Lung (tissue), 17 donors: ENCODE measurements at places on chromosomes 6 and 20.

DNA sequence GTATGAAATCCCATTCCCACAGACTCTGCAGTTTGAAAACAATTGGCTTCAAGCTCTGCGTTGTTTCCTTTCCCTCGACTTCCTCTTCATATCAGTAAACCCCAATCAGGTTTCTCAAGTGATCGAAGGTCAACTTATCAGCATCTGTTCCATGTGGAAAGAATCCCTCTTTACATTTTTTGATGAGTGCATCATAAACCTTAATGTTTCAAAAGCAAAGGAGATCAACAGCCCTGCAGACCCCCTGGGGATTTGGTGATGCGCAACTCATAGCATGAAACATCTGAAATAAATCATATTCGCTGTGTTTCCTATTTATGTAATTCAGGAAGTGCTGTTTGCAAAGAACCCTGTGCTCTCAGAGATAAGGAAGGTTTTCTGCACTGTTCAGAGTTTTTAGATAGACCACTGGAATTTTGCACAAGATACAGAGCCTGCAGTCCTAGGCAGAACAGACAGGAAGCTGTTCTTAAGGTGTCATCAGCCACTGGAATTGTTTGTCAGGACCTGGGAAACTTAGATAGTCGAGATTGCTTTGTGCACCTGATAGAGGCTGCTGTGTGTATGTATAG, 216.0 kb downstream of the HIVEP2 start:
- peak; percentile 47 for DNase-seq

DNA sequence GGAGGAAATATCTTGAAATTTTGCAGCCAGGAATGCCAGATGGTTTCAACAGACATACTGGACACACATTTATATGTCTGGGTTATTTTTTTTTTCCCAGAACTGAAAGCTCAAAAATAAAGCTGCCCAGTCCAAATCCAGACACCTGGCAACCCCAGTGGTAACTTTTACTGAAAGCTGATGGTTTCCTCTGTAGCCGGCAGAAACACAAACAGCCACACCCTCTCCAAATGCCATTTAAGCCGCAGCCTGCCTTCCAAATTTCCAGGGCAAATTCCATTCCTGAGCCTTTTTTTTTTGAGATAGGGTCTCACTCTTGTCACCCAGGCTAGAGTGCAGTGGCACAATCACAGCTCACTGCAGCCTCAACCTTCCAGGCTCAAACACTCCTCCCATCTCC, 6.5 kb upstream of the PREX1 start:
- DNase-seq, result no peak

GRCh38 chr6:35148167-35148741, 7.1 kb upstream of the TCP11 start:
- DNase-seq, result peak; percentile 63

DNA sequence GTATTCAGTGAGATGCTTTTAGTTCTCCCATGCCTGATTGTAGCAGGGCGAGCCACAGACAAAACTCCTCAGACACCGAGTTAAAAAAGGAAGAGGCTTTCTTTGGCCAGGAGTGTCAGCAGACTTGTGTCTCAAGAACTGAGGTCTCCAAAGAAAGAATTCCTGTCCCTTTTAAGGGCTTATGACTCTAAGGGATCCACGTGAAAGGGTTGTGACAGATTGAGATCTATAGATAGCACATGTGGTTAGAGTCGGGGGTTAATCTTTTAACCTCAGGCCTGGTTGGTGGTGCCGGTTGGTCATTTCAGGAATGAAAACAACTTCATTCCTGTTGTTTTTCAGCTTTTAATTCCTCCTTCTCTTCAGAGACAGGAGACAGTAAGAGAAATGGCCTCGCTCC, 168.8 kb upstream of the GRIK2 start:
- no peak for DNase-seq

DNA sequence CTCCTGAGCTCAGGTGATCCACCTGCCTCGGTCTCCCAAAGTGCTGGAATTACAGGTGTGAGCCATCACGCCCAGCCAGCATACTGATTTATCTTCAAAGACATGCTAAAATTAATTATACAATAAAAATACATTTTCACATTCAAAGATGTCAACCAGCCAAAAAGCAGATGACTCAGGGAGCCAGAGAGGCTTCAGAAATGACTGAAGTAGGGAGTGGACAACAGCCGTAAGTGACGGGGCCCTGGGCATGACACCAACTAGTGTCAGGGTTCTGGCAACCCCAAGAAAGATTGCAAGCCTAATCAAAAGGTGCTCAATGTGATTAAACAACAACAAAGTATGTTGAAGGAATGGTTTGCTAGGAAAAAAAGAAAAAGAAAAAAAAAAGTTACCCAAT, 28.4 kb downstream of the GPLD1 start:
- DNase-seq, result no peak

DNA sequence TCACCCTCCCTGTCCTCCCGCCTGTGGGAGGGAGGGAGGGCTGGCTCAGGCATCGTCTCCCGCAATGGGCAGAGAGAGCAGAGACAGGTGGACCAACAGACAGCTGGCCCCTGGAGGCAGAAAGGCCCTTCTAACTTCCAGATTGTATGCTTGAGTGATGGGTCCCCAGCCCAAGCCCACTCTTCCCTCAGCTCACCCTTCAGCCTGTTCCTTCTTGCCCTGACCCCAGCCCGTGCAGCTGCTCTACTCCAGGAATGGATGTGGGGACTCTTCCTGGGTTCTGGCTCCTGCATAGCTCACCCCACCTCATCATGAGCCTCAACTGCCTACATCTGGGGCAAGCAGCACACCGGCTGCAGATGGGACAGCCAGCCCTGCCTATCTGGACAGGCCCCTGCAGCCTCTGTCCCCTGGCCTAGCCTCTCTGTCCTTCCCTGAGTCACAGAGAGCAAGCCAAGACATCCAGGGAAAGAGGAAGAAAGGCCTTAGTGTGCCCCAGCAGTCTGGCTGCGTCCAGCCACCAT, 11.5 kb upstream of the SLC22A7 start:
- no peak for DNase-seq

GRCh38 chr20:49674383-49675352, 39.0 kb downstream of the B4GALT5 start:
- DNase-seq, result no peak
